ENCODE measurements at places on chromosomes 1 and 21.
A peak's percentile ranks its signal among the peaks of the same experiment; 100 is the strongest.

DNA sequence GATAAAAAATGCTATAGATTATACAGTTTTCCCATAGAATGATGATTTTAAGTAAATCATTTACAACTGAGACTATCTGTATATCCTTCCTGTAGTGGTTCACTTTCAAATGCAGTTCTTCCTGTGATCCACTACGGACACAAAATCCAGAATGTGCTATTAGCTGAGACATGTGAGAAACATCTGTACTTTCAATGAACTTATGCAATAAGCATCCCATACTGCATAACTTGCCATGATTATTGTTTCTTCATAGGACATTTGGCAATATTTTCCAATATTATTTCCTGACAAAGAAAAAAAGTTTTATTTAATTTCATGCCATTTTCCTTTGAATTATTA is 83.5 kb upstream of the PRDX6 start:
- no peak for DNase-seq

DNA sequence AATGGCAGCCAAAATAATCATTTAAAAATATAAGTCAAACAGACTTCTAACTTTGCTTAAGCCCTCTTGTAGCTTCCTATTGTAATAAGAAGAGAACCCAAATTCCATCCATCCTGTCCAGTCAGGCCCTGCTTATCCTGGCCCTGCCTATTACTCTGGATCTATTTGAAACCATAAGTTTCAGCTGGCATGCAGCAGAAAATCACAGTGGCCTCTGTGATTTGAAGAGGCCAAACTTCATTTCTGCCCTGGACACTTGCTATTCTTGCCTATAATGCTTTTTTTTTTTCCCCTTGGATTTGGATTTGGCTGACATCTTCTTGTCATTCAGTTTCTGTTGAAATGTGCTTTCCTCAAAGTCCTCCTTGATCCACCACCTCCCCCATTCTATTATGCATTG is 642.8 kb downstream of the USP25 start:
- no peak for DNase-seq

- DNase-seq, result no peak
Observed at GRCh38 chr1:39984951-39985350, 30.0 kb downstream of the MFSD2A start.

DNA sequence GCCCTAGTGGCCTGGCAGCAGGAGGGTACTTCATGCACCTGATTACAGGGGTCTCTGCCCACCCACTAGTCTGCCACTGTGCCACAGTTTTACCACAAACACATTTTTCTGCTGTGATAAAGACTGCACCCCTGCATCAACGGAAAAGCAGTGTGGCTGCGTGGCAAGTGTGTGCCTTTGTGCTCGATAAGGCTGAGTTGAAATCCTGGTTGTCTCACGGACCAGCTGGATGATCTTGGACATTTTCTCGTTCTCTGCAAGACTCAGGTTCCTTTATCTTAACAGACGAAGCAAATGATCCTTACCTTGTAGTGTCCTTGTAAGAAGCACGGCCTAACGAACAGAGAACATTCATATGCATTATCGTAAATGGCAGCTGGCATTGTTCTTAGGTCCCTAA is 10.2 kb downstream of the GRHL3 start:
- DNase-seq, result no peak

- DNase-seq, result no peak
Observed at GRCh38 chr1:119959268-119960220, 63.2 kb upstream of the ADAM30 start.

DNA sequence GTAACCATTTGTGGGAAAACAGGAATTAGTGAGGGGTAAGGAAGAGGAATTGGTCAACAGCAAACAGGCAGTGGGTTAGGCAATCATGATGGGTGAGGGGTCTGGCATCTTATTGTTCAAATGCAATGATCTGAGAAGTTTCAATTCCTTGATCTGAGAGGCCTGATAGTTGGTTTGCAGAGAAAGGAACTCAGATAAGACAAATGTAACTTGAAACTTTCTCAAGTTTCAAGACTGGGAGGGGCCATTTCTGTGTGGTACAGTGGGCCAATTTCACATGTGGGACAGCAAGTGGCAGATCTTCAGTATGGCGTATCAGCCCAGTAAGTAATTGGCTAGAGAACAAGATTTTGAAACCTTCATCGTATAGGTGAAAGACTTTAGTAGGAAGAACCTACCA is 102.5 kb downstream of the XPR1 start:
- no peak for DNase-seq

GRCh38 chr1:202597090-202597761 is 113.0 kb downstream of the SYT2 start:
- no peak for DNase-seq

DNA sequence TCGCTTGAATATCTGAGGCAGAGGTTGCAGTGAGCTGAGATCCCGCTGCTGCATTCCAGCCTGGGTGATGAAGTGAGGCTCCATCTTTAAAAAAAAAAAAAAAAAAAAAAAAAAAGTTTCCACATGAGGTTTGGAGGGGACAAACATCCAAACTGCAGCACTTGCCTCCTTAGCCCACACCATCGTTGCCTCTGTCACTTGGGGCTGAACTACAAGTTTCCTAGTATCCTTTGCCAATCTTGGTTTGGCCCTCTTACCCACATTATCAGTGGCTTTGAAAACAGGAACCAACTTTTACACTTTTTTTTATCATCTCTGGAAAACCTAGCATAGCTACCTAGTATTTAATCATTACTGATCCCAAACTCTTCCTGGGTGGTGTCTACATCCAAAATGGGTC is 59.2 kb downstream of the CLSTN1 start:
- no peak for DNase-seq

DNA sequence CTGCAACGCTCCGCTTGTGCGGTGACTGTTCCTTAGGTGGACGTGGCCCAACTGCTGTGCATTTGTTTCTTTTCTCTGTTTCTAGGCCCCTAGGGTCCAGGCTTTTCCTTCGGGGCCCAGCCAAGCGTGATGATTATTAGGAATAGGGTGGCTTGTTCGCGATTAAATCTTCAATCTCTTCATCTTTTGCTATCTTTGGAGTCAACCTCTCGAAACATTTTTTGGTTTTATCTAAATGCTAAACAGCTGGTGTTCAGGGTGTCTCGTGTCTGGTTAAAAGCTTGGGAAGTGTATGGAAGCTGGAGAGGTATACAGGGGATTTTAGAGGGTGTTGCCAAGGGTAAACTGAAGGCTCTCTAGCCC is 844 bp upstream of the PLD5 start:
- no peak for DNase-seq

- no peak for DNase-seq
Observed at GRCh38 chr1:51009381-51009780, 39.3 kb downstream of the CDKN2C start.

DNA sequence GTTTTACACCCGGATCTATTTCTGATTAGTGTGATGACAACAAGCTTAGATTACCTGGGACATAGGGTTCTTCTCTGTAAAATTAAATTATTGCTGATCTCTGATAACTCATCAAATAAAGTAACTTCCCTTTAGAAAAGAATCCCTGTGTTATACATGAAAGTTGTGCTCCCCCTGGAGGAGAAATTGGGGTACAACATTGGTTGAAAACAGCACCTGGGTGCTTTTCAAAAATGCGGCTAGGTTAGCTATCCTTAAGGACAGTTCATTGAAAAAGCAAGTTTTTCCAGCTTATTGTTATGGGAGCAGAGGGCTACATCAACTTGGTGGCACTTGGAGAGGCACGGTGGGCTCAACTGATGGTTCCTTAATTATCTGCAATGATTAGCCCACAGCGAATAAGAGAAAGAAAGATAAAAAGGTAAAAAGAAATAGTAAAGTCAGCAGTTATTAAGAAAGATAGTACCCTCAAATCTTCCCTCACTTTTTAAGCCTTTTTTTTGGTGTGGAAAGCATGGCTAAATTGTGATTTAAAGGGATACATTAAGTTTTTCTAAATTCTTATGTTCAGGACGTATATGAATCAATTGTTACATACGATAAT is 97.8 kb downstream of the FMN2 start:
- no peak for DNase-seq

DNA sequence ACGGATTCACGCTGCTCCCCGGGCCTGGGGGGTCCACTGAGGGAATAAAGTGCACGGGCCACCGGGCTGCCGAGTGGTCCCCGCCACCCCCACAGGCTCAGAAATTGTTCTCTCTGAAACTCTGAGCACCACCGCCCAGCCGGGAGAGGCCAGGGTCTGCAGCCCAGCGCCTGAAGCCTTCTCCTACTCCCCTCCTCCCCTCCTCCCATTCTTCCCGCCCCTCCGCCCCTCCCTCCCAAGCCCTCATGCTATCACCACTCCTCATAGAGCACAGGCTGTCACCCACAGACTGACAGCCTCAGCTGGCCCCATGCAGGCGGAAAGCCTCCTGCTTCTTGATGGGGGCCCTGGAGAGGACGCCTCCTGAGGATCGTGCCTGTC is 707 bp upstream of the GPR153 start:
- DNase-seq, result no peak

- DNase-seq, result peak; percentile 45
Observed at GRCh38 chr1:100400404-100400803, 48.1 kb downstream of the CDC14A start.

- no peak for DNase-seq
Observed at GRCh38 chr1:180636138-180636537, 4.3 kb downstream of the XPR1 start.

- no peak for DNase-seq
Observed at GRCh38 chr1:39213511-39214002, 9.1 kb downstream of the MACF1 start.

GRCh38 chr1:45001011-45001481 is 10.1 kb downstream of the HECTD3 start:
- DNase-seq, result no peak

DNA sequence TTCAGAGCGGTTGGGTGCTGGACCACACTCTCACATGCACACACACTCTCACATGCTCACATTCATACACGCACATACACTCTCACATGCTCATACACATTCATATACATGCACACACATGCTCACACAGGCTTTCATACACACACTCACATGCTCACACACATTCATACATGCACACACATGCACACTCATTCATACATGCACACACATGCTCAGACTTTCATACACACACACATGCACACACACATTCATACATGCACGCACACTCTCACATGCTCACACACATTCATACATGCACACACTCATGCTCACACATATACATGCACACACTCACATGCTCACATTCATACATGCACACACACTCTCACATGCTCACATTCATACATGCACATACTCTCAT is 6.0 kb upstream of the CD55 start:
- no peak for DNase-seq

DNA sequence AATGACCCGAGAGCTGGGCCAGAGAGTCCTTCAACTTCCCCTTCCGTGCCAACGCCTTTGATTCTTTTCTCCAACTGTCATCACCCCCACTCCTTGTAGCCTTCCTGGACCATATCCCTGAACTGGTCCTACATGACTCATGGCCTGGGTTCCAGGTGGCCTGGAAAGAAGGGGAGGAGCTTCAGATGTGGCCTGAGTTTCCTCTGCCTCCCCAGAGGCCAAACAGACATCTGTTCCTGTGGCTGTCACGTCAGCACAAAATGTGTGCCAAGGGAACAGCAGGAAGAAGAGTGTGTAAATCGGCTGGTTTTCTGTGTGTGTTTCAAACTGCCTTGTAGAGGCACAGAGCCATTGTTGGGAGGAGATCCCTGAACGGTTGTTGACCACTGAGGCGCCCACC is 24.9 kb upstream of the KIRREL1 start:
- DNase-seq, result no peak

DNA sequence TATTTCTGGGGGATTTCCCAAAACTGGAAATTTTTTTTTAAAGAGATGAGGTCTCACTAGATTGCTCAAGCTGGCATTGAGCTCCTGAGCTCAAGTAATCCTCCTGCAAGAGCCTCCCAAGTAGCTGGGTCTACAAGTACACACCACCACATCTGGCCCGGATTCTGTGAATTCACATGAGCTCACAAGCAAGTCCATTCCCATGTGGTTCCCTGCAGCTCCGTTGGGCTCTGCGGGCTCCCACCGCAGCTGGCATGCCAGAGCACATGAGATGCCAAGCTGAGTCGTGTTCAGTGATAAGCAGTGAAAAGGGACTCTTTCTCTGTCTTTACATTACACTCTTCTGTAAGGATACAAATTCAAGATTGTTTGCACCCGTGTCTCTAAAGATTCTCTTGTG is 21.9 kb upstream of the TTF2 start:
- DNase-seq, result no peak

GRCh38 chr1:164865385-164865784 is 306.4 kb downstream of the PBX1 start:
- no peak for DNase-seq

DNA sequence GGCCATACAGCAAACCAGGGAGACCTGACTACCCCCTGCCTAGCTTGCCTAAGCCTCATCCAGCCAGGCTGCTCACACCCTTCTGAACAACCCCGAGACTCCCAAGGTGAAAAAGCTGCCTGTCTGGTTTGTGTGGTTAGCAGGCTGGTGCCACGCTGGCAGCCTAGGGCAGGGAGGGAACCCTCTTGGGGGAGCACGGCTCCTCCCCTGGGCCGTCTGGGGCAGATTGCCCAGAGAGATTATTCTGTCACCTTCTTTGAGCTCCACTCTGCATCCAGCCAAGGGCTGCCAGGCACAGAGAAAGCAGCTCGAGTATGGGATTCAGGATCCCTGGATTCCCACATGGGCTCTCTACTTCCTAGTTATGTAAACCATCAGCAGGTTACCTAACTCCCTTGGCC is 27.5 kb upstream of the TCEA3 start:
- DNase-seq, result peak; percentile 12

DNA sequence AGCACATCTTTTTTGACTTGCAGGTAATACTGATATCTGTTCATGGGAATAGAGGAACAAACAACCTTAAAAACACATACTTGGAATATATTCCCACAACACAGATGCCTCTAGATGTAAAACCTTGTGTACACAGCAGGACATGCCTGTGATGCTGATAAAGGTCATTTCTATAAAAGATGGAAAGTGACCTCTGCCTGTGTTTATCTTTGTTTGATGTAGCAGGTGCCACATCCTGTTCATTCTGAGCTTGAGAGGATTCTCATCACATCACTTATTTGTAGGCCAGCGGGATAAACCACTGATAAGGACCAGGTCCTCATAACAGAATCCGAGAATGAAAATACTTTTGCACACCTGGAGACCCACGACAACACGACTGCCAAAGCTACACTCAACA is 133.7 kb downstream of the SMYD2 start:
- no peak for DNase-seq

- DNase-seq, result no peak
Observed at GRCh38 chr1:22738522-22738921, 27.9 kb downstream of the EPHB2 start.

- no peak for DNase-seq
Observed at GRCh38 chr1:28517649-28517999, 11.8 kb downstream of the RCC1 start.

GRCh38 chr1:217311766-217312165 is 319.1 kb downstream of the GPATCH2 start:
- no peak for DNase-seq

GRCh38 chr1:88730132-88730675 is 46.1 kb downstream of the PKN2 start:
- DNase-seq, result no peak

GRCh38 chr1:116388122-116388521 is 15.1 kb downstream of the ATP1A1 start:
- DNase-seq, result no peak

- no peak for DNase-seq
Observed at GRCh38 chr1:62321446-62321845, 2.2 kb upstream of the KANK4 start.
